ENCODE measurements at places on chromosomes 4 and X.
A peak's percentile ranks its signal among the peaks of the same experiment; 100 is the strongest.

DNA sequence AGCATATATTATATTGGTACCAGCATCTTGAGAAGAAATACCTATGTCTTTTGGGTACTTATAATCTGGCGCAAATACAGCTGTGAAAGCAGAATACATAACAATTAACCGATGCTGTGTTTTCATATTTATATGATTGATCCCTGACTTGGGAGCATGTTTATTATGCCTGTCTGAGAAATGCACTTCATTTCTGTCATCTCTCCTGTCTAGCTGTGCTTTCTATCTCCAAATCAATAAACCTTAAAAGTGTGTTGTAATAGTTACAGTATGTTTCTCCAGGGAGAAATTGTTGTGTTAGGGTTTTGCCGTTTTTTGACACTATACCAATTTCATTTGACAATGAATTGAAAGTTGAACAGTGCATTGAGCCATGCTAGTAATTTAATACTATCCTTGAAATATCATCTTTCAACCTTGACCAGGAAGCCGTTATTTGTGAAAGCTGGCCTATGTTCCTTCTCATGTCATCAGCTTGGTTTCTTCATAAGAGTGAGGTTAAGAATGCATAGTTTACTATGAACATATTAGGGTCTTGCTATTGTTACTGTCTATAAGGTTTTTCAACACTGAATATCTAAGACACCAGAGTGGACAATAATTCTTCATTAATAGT, 206.2 kb upstream of the PCDH18 start:
- DNase-seq, result no peak

DNA sequence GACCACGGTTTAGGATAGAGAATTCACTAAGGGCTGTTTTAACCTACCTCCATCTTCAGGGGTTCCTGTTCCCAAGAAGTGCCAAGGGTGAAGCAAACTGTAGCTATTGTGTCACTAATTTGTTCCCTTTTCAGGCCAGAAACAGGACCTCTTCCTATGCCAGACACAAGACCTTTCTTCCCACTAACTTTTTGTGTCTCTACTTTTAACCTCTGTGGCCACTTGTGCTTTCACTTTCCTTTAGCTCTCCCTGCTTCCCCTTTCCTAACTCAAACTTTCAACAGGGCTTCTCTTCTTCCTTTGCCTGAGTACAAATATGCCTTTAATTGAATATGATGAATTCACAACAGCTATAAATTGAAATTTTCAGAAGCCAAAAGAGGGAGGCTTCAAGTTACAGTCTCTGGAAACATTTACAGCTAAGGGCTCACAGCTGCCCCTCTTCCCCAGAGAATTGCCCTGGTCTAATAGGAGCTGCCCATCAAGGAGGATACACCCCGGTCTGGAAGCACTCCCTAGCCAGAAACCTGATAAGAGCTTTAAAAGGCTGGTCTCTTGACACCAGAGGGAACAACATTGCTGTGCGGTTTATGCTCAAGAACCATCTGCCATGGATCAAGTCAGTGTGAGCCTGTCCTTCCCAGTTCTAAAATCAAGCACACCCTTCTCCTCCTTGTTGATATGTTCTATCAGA, 61.7 kb upstream of the PLS3 start:
- DNase-seq, result no peak

DNA sequence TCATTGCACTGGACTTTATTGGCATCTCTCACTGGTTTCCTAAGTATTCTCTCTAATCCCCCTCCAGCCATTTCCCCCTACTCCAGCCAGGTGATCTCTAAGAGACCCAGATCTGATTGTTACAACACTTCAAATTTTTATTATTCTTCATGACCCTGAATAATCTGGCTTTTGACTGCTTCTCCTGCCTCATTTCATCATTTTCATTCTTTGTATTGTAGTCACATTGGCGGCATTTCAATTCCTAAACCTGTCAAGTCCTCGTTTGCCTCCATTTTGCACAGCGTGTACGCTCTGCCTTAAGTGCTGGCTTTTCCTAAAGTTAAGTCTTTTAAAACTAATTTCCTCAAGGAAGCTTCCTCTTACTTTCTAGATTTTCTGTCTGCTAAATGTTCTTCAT, 31.6 kb downstream of the UBE2K start:
- DNase-seq, result no peak

DNA sequence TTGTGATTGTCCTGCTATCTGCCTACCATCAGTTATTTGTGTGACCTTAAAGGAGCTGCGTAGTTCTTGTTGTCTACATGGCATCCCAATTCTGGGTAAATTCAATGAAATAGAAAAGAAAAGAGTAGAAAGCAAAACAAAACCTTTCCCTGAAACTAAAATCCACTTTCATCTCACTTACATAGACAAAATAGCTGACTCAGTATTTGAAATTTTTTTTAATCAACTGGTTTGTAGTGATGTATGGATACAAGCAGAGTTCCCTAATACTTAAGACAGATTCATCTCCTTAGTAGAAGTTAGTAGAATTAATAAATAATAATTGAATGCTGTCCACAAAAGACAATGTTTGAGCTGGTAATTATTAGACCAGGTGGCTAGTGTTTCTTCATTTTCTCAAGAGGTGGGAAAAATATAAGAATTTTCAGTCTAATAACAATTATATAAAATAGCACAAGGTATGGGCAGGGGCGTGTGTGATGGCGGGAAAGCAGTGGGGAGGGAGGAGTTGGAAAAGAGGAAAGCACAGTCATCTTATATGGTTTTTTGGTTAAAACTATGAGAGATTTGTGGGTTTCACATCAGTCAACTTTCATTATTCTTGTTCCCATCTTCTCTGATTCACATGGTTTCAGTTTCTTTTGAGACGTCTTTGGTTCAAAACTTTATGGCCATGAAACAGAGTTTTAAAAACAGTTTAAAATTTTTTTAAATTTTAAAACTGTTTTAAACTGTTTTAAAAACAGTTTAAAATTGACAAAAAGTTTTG, 275.2 kb downstream of the SPRY1 start:
- DNase-seq, result no peak

DNA sequence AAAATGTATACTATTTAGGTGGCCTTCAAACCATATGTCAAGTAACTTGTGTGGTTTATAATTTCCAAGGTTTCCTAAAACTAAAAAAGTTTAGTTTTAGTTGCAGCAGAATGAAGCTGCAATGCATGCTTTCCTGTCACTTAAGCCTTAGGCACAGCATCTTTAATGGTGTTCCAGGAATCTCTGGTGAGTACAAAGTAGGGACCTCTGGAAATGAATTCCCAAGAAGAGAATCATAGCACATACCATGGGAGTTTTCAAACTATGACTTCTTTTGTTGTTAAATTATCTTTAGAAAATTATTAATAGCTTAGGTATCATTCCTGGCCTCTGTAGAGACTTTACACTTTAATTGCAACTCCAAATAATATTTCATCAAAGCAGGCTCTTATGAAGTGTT, 1005.9 kb upstream of the PABPC4L start:
- DNase-seq, result no peak

DNA sequence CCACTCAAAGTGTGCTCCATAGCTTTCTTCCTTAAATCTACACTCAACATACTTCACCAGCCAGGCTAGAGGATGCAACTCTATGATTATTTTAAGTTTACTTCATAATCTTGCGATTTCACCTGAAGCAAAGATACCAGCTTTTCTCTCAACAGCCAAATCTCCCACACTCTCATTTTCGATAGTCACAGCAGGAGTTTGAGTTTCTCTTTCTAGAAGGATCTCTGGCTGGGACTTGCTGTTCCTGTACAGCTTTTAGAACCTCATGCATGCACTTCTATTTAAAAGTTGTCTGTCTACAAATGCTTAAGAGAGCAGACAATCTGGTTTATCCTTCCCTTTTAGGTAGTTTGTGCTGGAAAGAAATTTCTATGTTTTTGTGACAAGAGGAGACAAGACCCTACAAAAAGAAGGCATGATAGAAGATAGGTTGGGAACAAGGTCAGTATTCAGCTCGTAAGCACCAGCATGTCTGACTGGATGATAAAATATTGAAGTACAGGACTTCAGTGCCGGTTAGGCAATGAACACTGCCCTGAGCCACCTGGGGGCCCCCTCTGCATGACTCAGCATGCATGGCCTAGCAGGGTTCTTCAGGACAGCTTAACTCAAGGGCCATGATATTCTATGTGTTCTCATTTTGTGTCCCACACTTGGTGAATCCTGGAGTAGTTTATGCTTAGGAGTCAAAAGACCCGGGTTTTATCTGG, 65.6 kb downstream of the ATXN3L start:
- no peak for DNase-seq

DNA sequence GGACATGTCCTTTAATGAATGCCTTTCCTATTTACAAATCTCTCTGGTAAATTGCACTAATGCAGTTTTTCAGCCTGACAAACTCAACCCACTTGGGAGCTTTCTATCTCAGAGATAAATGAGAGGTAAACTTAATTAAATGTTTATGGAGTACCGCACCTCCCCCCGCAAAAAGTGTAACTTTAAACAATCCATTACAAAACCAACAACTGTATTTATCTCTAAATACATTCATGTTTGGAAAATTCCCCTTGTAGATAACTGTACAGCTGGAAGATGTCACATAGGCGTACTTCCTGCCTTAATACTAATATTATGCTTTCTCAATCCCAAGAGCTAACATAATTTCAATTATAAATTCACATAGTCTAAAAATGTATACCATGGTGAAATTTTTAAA, 215.5 kb downstream of the LDB2 start:
- no peak for DNase-seq

DNA sequence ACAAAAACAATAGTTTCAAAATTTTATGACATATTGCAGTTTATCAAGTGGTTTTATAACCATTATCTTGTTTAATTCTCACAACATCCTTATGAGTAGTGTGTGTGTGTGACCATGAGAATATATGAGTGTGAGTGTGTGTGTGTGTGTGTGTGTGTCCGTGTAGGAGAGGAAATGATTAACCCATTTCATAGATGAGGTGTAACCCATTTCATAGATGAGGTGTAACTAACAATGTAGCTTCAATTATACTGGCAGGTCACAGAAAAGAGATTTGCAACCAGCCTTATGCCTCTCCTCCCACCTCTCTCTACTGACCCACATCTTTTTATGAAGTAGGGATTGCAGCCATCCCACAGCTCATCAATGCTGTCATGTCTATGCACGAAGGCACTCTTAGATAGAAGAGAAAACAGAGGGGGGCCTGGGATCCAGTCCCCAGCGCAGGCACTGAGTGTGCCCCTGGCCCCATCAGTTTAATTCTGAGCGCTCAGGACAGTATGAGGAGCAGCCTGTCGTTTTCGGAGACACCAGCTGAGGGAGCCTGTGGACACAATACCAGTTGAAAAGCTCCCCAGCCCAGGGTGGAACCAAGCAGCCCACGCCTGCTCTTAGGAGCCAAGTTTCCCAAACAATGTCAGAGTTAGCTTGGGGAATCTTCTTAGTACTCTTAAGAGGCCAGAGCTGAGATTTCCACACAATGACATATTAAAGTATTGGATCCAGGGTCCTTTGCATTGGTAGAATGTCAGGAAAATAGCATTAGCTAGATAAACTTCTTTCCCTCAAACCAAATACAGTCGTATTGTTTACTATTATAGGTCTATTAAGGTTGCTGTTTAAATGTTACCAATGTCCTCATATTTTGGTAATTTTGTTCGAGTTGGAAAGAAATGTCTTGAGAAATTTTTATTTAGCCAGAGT, 88.6 kb downstream of the PALLD start:
- peak; percentile 10 for DNase-seq

DNA sequence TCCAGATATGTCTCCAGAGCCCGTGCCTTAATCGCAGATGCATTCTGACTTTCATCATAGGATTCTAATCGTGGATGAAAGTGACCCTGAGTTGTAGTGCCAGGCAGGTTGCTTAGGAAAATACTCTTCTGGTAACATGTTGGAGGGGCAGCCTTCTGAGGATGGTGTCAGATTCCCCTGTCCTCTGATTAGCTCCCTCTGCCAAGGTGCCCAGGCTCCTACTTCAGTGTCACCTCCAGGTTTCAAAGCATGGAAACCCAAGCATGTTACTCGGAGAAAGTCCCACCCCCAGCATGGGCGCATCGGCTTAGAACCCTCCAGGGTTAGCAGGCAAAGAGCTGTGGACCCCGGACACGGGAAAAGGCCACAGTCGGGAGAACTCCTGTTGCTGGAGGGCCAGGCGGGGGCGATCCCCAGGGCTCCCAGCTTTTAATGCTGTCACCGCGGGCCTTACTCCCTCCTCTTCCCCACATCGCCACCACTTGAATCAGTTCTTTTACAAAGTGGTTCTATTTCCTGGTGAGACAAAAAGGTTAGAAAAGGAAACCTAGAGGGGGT, 44.5 kb downstream of the TRIM2 start:
- no peak for DNase-seq

DNA sequence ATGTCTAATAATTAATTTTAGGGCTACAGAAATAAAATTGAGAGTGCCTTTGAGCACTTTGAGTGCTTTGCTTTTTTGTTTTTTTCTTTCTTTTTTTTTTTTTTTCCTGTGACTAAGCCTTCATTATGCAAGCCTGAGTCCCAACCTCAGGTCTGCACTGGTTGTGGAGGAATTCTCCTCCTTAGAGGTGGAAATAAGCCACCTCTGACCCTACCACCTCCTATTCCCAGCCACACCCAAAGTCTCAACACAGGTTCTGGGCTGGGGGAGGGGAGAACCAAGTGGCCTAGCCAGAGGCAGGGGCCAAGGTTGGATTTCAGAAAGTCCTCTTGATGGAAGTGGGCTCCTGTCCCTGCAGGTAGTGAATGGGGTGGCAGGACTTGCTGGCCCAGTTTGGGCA, 180.2 kb downstream of the ARAP2 start:
- no peak for DNase-seq

DNA sequence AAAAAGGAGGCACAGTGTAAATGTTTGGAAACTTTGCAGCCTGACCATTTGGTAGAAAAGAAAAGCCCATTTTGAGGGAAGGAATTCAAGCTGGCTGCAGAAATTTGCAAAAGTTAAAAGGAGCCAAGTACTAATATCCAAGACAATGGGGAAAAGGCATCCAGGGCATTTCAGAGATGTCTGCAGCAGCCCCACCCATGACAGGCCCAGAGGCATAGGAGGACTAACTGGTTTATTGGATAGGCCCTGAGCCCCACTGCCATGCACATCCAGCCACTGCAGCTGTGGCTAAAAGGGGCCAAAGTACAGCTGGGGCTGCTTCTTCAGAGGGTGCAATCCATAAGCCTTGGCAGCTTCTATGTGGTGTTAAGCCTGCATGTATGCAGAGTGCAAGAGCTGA, 104.9 kb downstream of the HS3ST1 start:
- no peak for DNase-seq

DNA sequence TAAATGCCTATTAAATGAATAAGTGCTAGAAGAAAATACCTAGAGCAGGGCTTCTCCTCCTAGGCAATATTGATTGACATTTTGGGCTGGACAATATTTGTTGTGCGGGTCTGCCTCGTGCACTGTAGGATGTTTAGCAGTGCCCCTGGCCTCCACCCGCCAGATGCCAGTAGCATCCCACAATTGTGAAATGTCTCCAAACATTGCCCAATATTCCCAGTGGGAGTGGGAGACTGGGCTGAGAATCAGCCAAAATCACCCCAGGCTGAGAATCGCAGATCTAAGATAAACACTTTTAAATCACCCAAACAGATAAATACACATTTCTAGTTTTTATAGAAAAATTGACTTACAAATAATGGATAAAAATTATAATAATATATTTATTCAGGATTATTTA, 916.2 kb upstream of the LCORL start:
- no peak for DNase-seq

Data from CD8-positive, alpha-beta T cell (primary cell).